Activated CD8-positive, alpha-beta T cell treated with anti-CD3 and anti-CD28 coated beads for 36 hours (primary cell): ENCODE measurements at places on chromosomes 12 and 14. TPM values are rescaled to one million over a fixed set of nuclear protein-coding genes. Genes with fewer than 3 reads are reported as not detected.

- no peak for DNase-seq
Measured at GRCh38 chr12:59151243-59151642, 230.9 kb upstream of the LRIG3 start.

- no peak for DNase-seq
Measured at GRCh38 chr12:91851741-91852477, 293.7 kb downstream of the BTG1 start.

DNA sequence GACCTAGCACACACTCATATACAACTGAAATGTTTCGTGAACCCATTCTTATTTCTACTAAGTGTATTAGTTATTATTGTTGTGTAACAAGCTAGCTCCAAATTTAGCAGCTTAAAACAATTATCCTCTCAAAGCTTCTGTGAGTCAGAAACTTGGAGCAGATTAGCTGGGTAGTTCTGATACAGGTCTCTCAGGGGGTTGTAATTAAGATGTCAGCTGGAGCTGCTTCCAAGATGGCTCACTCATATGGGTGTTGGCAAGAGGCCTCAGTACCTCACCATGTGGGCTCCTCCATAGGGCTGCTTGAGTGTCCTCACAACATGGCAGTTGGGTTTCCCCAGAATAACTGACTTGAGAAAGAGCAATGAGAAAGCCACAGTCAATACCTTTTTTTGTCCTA is 9.8 kb downstream of the GPR135 start:
- DNase-seq, result no peak

GRCh38 chr14:20428010-20428365 is 8.0 kb downstream of the KLHL33 start:
- DNase-seq, result no peak

DNA sequence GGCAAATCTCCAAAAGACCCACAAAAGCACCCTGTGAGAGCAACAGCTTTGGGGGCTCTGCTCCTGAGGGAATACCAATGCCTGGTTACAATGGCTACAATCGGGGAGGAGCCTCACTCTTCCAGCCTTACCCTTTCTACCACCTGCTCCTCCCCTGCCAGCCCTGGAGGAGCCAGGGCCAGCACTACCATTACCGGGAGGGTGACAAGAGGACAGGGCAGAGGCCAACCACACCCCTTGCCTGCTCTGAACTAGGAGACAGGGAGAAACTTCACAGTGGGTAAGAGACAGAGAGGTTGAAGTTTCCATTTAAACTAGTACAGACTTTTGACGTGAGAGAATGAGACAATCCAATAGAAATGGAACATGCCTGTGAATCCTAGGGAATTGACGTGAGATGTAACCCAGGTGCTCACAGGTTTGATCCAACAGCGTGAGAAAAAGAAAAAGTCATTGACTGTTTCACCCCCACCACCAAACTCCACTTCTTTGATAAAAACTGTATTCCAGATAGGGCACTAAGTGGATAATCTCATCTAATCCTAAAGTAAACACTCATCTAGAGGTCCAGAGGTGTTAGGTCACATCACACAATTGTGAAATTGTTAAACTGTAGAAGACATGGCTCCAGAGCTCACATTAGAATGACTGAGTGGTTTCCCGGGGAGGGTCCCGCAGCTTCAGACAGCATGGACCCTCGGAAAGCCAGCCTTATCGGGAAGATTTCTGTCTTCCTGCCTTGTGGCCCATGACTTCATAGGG is 8.4 kb upstream of the TC2N start:
- DNase-seq, result no peak

DNA sequence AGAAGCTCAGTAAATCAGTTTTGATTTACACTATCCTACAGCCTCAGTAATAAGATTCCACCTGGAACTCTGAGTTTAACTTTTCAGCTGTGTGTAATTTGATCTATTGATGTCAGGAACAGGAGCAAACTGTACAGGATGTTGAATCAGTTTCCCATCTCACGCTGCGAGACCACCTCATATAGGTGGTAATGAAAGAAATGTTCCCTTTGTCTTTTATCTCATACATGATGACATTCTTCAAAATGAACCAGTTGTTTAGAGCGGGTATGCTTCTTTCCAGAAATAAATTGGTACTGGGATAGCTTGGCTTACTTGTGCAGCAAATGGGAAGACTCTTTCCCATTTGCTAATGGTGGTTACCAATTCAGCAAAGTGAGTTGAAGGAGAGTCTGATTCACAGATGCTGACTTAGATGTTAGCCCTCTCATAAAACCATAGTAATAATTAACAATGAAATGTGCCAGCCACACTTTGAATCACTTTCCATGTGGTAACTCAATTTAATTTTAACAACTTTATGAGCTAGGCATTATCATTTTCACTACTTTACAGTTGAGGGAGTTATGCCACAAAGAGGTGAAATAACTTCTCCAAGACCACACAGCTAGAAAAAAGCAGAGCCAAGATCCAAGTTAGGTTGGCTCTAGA is 251.5 kb downstream of the PAWR start:
- DNase-seq, result no peak

DNA sequence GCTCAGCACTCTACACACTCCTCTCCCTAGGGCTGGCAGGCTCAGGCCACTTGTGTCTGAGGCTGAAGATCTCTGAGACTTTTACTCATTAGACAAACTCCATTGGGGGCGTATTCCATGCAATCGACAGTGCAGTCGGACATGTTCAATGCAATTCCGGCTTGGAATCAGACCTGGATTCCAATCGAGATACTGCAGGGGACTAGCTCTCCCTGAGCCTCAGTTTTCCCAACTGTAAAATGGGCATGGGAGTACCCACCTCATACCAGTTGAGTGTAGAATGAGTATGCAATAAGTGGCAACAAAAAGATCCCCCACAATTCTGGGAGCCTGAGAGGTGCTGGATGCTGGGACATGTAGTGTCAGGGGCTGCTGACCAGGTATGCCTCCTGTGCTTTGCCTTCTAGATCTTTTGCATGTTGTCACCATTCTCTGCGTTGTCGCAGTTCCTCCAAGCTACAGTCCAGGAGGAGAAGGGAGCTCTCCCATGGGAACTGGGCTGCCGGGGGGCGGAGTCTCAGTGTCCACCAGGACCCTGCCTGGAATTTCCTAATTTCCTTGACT is 8.3 kb downstream of the TTC6 start:
- DNase-seq, result no peak

DNA sequence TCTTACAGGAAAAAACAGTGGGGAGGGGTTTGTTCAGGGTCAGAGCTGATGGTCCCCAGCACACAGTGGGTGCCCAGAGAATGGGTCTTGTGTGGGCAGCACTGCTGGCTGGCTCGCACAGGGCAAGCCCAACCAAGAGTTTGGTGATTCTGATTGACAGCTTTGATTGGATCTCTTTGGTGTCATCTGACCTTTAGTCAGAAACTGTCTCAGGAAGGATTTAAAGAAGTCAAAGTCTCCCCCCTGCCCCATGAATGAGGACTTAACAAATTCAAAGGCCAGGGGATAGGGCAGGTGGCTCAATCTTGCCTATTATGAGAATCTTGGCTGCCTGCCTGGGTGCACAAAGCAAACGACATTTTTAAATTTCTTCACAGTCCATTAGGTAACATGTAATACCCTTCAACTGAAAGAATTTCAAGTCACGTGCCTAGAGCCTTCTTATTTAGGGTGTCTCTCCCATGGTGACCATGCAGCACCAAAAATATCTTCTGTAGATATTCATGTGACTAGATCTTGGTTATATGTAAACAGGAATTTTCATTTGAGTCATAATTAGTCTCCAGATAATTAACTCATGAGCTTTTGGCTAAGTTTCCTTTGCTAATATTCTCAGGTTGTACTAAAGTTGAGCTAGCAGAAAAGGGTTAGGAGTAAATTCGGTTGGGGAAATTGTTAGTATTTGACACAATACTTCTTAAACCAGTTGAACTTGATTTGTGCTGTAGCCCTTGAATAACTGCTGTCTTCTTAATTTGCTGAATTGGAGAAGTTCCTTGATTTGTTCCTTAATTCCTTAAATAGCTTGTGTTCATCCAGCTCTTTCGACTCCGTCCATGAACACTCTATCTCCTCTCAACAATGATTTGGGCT is 54.5 kb upstream of the HECTD1 start:
- DNase-seq, result no peak

DNA sequence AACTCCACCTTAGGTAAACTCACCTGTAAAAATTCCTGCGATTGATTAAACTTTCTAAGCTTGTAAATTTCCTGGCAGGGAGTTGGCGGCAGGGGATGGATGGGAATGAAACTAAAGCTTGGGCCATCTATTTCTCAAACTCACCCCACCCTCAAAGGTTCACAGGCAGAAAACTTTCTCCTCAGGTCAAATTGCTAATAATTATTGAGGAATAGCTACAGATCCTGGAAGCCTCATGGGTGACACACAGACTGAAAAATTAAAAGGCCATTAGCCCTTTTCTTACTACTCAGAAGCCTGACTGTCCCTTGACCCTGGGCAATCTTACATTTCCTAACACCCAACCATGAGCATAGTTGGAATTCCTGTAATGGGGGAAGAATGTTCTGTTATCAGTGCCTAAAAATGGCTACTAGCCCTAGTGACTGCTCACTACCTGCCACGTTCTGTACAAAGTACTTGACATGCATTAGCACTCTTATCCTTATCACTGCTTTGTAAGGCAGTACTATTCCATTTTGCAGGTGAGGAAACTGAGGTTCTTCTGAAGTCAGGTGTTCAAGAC is 12.4 kb upstream of the SYNDIG1L start:
- DNase-seq, result no peak

DNA sequence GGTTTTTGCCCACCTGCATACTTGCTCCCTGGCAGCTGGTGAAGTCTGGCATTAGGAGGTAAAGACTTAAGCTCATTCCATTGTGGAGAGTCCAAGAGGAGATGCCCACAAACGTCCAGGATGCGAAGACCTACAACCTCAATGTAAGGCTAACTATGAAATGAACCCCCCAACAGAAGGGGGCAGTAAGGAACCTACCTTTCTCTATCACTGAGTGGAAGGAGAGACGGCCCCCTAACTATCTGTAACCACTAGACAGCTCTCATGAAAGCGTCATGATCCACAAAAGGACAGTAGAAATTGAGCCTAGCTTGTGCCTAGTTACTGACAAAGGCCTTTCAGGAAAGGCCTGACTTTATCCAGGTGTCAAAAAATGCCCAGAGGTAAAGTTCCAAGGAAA is 55.3 kb downstream of the ZFYVE21 start:
- no peak for DNase-seq

DNA sequence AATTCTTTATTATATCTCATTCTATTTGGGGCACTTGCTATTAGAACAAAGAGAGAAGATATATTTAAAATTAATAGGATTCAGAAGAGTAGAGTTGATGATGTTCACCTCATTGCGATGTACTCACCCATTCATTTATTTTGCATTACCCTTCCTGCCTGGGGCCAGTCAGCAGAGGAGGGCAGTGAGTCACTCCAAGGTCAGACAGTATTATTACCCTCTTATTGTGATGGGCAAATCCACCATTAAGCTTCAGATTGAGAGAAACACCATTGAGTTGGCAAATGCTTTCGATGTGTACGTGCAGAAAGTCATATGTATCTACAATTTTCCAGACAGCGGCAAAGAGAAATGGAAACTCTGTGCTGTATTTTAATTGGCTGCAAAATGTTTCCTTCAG is 134.2 kb downstream of the BICD1 start:
- no peak for DNase-seq

GRCh38 chr14:35558680-35559079 is 24.7 kb downstream of the INSM2 start:
- no peak for DNase-seq

DNA sequence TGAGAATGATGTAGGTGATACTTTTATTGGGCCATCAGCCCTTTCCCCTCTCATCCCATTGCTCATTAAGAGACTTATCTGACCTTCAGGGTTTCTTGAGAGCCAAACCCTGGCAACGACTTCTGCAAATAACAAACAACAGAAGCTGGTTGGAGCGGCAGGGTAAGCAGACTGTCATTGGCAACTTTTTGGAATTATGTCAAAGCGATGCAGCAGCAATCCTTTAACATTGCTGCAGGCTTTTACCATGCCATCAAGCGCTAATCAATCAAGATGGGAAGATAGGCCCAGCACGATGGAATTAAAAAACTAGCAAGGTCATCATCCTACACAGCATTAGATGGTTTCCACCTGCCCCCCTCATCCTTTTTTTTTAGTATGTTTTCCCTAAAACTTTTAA is 406.1 kb upstream of the PDE3A start:
- DNase-seq, result no peak

DNA sequence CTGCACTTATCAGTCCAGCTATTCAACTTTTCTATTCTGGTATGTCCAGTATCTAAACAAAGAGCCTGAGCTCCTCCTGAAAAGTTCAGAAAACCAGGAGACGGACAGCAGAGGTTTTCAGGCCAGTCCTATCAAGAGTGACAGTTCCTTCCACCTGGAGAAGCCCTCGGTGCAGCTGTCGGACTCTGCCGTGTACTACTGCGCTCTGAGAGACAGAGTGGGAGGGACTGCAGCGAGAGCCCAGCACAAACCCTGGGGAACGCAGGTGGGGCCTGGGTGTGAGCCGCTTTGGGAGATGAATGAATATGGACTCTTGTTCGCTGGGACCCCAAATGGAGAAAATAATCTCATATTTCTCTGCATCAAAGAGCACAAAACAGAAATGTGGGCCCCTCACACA is 329.8 kb upstream of the OR4E1 start:
- peak; percentile 56 for DNase-seq

DNA sequence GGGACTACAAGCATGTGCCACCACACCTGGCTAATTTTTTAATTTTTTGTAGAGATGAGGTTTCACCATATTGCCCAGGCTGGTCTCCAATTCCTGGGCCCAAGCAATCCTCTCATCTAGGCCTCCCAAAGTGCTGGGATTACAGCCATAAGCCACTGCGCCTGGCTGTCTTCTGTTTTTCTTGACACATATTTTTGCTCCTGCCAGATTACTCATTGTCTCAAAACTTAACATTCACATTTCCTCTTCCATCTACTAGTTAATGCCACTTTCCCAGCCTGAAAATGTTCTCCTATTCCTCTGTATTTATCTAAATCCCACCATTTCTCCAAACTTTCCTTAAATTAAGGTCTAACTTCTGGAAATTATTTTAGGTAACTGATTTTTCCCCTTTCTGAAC is 36.2 kb upstream of the KCNH3 start:
- DNase-seq, result no peak

DNA sequence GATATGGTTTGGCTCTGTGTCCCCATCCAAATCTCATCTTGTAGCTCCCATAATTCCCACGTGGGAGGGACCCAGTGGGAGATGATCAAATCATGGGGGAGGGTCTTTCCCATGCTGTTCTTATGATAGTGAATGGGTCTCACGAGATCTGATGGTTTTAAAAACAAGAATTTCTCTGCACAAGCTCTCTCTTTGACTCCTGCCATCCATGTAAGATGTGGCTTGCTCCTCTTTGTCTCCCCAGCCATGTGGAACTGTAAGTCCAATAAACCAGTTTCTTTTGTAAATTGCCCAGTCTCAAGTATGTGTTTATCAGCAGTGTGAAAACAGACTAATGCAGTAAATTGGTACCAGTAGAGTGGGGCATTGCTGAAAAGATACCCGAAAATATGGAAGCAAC is 146.2 kb downstream of the DPF3 start:
- DNase-seq, result no peak

- peak; percentile 61 for DNase-seq
Measured at GRCh38 chr12:11894890-11895289, 175.8 kb upstream of the BCL2L14 start.

Gene TMEM229B
- 1.6 TPM for total RNA-seq

Gene LETMD1
- 81.5 TPM for total RNA-seq

Gene KMT2D
- total RNA-seq, result 62.3 TPM

Gene HCAR2
- total RNA-seq, result not detected

Gene VSX2
- not detected for total RNA-seq

Gene TGM1
- total RNA-seq, result 3.0 TPM

Gene NUAK1
- total RNA-seq, result not detected

Gene CLEC1A
- not detected for total RNA-seq

Gene PDZRN4
- not detected for total RNA-seq

Gene OAS2
- total RNA-seq, result 95.7 TPM
